NCI-H1417 treated with DMSO at 0.1 percent for 48 hours (cell line): ENCODE measurements at places on chromosomes 12 and 14.

GRCh38 chr12:54980341-54980740, 4.2 kb downstream of the TESPA1 start:
- DNase-seq, result no peak

DNA sequence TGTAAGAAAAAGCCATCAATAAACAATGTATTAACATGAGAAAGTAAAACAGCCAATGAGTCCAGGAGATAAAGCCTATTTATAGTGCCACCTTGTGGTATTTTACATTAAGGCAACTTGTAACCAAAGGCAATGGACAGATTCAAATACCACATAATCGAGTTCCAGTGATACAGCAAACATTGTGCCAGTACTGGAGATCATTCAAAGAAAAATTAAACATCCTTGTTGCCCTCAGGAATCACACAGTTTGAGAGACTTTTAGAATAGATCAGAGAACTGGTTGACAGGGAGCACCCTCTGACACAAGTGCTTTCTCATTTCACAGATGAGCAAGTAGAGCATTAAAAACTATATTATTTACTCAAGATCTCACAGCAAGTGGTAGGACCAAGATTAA, 98.1 kb downstream of the DDHD1 start:
- peak; percentile 80 for DNase-seq

GRCh38 chr12:31207799-31208465, 118.0 kb downstream of the SINHCAF start:
- no peak for DNase-seq

DNA sequence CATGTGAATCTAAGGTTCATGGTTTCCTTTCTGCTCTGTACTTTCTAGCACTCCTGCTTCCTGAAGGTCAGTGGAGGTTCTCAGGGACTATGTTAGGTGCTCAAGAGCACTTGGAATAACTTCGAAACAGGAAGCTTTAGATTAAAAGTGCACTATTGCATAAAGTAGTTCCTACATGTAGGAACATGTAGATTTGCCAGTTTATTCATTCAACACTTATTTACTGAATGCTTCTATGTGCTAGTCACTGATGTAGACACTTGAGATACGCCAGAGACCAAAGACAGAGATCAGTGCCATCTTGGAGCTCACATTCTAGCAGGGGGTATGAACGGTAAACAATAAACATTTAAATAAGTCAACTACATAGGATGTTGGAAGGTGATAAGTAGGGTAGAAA, 87.7 kb downstream of the DHRS2 start:
- no peak for DNase-seq

DNA sequence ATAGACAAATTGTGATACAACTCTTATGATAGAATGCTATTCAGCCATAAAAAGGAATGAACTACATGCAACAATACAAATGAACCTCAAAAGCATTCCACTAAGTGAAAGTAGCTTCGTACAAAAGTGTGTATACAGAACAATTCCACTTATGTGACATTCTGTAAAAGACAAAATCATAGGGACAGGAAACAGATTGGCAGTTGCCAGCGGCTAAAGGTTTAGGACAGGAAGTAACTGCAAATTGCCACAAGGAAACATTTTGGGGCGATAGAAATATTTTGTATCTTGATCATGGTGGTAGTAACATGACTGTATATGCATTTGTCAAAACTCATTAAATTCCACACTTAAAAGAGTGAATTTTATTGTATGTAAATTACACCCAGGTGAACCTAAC, 113.4 kb downstream of the CAPZA3 start:
- DNase-seq, result no peak

- no peak for DNase-seq
Measured at GRCh38 chr12:93425736-93426411, 15.9 kb downstream of the UBE2N start.

DNA sequence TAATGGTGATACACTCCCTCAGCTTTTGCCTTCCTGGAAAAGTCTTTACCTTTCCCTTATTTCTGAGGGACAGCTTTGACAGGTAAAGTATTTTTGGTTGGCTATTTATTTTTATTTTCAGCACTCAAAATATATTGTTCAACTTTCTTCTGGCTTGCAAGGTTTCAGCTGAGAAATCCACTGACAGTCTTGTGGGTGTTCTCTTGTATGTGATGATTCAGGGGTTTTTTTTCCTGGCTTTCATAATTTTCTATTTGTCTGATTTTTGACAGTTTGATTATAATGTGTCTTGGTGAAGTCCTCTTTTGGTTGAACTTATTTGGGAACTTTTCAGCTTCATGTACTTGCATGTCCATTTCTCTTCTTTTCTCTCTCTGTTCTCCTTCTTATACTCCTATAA, 73.7 kb upstream of the OTOGL start:
- DNase-seq, result no peak

- no peak for DNase-seq
Measured at GRCh38 chr14:55092341-55092740, 36.7 kb upstream of the LGALS3 start.

DNA sequence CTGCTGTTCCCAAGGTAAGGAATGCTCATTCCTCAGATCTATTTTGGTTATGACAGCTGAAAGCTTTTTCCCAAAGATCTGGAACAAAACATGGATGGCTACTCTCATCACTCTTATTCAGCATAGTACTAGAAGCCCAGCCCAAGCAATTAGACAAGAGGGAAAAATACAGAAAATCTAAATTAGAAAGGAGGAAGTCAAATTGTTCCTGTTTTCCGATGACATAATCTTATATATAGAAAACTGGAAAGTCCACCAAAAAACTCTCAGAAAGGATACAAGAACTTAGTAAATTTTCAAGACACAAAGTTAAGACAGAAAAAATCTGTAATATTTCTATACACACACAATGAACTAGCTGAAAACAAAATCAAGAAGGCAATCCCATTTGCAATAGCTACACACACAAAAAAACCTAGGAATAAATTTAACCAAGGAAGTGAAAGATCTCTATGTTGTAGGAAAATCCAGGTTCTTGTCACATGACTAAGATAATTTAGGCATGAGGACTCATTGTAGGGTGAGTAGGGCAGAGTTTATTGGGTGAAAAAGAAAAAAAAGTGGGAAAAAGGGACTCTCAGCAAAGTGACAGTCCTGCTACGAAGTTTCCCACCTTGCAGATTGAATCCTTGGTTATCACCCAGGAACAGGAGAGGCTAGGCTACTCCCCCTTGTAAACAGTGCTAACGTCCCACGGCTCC, 28.6 kb upstream of the KLRB1 start:
- no peak for DNase-seq

DNA sequence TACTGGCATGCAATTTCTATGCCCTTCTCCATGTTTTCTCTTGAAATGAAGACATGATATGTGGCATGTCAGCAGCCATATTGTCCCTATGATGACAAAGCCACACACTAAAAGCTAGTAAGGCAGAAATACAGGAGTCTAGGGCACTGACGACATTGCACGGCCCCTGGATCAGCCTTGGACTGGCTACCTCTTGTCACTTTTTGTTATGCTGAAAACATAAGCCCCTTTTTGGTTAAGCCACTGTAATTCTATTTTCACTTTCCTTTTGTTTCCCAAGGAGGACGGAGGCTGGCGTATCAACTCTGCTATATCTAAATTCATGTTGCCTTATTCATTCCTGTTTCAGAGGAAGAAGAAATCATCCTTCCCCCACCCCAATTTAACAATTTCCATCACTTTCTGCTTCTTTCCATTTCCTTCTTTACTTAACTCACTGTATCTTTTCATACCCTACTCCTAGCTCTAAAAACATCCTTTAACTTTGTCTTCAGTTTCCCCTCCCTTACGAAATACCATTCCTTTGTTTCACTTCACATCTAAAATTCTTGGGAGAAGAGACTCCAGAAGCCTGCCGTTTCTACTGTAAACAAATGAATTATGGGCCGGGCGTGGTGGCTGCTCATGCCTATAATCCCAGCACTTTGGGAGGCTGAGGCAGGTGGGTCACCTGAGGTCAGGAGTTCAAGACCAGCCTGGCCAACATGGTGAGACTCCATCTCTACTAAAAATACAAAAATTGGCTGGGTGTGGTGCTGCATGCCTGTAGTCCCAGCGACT, 364.1 kb downstream of the PCNX1 start:
- no peak for DNase-seq

GRCh38 chr12:105289114-105289904, 41.2 kb upstream of the C12orf75 start:
- no peak for DNase-seq

GRCh38 chr12:50039151-50039835, 14.0 kb upstream of the RACGAP1 start:
- peak; percentile 29 for DNase-seq

DNA sequence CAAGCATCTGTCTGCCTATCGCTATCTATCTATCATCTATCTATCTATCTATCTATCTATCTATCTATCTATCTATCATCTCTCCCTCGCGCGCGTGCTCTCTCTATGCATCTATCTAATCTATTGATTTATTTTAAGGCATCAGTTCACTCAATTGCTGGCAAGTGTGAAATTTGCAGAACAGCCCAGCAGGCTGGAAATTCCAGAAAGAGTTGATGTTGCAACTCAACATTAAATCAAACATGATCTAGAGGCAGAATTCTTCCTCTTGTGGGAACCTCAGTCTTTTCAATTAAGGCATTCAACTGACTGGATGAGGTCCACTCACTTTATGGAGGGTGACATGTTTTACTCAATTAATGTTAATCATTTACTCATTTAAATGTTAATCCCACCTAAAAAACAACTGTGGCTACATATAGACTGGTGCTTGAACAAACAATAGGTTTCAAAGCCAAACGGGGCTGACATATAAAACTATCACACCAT, 1210.8 kb downstream of the GALC start:
- DNase-seq, result no peak

DNA sequence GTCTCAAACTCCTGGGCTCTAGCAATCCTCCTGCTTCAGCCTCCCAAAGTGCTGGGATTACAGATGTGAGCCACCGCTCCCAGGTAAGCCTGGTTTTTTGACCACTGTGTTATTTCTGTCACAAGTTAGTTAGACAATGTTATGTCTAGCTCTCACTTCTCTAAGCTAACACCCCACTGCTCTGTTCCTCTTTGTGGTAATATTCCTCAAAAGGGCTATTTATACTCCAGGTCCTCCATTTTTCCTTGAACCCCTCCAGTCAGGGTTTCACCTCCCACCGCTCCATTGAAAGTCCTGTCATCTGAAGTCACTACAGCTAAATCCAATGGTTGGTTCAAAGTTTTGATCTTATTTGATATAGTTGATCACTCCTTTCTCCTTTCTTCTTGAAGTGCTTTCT, 5.1 kb downstream of the IRAK3 start:
- no peak for DNase-seq

- DNase-seq, result no peak
Measured at GRCh38 chr14:24659916-24660570, 26.1 kb upstream of the GZMB start.

GRCh38 chr12:22034709-22035506, 11.1 kb upstream of the CMAS start:
- no peak for DNase-seq

DNA sequence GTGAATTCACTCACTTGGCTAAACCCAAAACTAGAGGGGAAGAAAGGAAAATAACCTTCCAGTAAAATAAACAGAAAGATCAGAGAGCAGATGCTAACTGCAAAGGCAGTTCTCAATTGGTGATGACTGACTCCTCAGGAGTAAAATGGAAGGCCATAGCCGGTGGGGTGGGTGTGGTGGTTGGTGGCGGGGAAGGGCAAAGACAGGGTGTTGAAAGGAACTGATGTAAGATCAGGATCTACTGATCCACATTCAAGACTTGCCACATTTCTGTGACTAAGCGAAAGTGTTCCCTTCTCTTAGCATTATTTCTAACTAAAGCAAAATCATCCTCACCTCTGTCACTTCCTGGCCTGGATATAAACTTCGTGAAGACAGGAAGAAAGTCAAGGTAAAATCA, 26.3 kb upstream of the TC2N start:
- no peak for DNase-seq

DNA sequence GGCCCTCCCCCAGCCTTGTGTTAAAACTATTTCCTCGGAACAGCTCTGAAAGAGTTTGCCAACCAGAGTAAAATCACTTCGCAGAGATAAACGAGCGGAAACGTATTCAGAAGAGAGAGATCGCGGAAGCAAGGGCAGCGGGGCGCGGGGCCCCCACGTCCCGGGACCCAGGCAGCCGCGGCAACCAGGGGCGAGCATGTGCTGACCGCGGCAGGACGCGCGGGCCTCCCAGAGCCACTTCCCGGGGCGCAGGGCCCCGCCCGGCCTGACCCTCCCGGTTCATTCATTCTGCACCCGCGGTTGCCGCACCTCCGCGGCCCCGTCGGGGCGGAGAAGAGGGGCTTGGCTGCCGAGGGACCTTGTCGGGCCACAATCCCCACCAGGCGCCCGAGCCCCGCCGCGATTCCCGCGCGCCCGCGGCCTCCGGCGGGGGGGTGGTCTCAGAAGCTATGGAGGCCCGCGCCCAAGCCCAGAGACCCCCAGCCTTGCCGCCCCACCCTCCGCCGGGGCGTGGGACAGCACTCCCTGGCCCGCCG, 598 bp downstream of the UBE2N start:
- DNase-seq, result no peak

DNA sequence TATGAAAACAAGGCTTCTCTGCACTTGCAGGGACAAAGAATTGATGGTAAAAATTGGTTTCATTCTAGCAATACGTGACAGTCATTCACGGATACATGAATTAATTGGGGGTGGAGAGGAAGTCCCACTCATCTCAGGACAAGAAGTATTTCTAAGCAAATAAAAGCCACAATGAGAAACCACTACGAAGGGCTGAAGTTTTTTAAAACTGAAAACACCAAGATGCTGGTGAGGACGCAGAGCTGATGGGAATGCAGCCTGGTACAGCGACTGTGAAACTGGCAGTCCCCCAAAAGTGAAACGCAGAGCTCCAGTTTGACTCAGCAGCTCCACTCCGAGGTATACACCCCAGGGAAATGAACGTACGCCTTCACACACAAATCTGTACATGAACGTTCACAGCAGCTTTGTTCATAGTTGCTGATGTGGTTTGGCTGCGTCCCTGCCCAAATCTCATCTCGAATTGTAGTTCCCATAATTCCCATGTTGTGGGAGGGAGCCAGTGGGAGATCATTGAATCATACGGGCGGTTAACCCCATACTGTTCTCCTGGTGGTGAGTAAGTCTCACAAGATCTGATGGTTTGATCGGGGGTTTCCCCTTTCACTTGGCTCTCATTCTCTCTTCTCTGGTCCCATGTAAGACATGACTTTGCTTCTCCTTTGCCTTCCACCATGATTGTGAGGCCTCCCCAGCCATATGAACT, 89.0 kb downstream of the SCARB1 start:
- DNase-seq, result no peak

DNA sequence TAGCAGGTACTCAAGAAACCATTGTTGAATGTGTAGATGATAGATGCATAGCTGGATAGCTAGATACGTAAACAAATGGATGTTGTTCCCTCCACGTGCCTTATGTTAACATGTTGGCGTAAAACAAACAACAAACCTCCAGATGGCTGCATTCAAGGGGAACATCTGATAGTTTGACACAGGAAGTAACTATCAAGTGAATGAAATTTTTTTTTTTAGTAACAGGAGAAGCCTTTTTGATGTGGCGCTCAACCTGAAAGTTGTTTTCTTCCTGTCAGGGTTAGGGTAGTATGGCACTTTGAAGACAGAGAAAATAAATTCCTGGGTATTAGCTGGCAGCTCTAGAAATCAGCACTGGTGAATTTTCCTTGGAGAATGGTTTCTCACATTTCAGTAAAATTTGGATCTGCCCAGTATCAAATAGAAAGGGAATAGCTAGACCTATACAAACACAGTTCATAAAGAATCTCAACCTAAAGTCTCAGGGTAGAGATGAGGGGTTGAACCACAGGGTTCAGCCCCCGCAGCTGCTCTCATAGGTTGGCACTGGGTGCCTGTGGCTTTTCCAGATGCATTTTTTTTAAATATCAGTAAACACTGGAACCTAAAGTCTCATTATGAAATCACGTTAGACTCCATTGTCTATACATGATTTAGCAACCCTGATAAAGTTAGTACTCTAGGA, 18.8 kb upstream of the RAP1B start:
- no peak for DNase-seq

- DNase-seq, result no peak
Measured at GRCh38 chr14:54489318-54489683, 521 bp upstream of the GMFB start.
